Activated CD4-positive, alpha-beta T cell treated with anti-CD3 and anti-CD28 coated beads, Interleukin-2, amount 10 ng/mL, durations not matched to agents 7 days and 5 days (primary cell): ENCODE measurements at places on chromosomes 7 and 10.

DNA sequence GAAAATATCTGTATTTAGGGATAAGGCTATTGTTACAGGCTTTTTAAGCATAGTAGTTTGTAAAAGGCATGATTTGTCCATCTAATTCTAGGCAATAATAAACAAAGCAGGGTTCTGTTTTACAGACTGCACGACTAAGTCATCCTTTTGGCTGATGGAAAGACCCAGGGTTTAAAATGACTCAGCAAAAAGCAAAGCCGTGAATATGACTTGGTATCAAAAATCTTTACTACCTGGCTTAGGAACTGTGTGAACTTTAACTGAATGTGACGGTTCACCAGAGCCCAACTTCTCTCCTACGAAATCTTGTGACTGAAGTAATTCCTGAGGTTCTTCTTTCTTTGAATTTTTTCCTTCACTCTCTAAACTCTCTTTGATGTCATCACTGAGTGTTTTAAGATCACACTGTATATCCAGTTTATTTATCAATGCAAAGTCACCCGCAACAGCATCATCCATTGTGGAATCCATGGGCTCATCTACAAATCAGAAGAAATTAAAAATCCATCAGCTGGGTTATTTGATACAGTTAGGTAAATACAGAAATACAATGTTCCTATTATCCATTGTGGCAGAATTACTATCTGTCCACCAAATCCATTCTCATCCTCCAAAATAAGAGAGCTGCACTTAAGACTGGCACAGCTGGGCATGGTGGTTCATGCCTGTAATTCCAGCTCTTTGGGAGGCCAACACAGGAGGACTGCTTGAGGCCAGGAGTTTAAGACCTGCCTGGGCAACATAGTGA is 17.0 kb downstream of the ATE1 start:
- DNase-seq = no peak

DNA sequence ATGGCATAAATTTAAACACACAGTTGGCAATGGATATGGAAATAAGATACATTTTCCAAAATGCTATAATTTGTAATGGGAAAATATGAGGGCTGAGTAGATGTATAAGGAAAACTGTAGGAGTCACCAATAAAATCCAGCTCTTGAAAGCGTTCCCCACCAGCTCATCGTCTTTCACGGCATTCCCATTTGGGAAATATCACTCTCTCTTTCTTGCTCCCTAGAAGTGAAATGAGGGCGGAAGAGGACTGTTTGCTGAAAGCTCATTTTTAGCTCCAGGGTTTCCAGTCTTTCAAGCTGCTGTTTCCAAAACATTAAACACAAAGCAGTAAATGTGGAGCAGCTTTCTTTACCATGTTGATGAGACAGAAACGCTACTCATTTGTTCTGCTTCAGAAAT is 104.6 kb upstream of the SFMBT2 start:
- no peak for DNase-seq

DNA sequence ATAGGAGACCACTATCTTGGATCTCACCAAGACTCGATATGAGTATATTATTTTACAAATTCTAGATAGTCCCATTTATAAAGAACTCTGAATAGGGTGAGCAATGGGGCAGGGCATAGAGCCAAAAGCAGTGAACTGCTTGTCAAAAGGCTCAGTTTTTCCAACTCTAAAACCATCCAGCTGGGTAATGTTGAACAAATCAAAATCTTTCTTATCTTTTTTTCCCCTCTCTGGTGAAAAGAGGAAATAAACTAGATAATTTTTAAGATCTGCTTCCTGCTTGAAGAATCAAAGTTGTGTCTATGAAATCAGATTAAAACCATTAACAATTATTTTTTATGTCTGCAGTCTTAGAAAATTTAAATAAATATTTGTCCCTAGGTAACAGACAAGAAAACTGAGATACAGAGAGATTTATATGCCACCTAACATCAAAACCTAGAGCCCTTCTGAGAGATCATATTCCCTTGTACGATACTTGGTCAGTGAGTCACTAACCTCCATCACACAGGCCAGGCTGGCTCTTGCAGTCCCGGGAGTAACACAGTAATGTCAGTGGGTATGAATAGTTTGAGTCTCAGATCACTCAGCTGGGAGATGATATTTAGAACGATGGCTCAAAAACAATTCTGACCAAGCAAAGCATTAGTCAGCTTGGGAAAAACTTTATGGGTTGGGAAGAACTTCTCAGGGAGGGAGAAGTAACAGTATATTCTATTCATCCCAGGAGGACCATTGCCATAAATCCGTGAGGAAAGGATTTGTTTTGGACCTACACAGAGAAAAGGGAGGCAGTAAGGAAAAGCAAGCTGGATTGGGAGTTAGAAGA is 178.8 kb downstream of the REEP3 start:
- DNase-seq = no peak

DNA sequence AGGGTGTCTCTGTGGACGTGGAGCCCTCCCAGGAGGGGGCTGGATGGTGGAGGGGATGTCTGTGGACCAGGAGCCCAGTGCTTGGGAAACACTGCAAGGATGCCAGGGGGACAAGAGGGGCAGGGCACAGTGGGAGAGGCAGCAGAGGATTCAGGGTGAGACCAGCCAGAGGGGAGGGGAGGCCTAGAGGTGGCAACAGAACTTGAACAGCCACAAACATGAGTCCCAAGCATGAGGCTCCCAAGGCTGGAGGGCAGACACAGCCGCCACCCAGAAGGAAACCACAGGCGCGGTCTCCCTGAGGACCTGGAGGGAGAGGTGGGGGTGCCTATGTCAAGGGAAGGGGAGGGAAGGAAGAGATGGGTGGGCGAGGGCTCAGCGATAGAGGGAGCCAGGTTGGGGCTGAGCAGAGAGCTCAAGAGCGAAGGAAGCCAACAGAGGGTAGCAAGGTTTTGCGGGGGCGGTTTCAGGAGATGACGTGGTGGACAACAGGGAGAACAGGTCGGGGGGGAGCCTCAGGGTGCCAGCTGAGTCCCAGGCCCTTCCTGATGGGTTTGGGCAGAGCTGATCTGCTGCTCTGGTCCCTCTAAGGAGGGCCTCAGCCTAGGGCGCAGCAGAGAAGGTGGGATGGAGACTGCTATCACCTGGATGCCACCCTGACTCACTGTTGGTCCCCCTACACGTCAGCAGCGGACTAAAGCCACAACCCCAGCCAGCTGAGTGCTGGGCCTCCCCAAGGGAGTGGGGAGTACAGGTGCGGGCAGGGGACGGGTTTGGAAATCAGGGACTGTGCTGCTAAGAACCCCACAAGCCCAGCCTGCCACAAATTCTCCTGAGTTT is 6.7 kb upstream of the PILRA start:
- no peak for DNase-seq

- no peak for DNase-seq
These were observed 94.0 kb downstream of the PRKG1 start for GRCh38 chr10:51168086-51168815.

DNA sequence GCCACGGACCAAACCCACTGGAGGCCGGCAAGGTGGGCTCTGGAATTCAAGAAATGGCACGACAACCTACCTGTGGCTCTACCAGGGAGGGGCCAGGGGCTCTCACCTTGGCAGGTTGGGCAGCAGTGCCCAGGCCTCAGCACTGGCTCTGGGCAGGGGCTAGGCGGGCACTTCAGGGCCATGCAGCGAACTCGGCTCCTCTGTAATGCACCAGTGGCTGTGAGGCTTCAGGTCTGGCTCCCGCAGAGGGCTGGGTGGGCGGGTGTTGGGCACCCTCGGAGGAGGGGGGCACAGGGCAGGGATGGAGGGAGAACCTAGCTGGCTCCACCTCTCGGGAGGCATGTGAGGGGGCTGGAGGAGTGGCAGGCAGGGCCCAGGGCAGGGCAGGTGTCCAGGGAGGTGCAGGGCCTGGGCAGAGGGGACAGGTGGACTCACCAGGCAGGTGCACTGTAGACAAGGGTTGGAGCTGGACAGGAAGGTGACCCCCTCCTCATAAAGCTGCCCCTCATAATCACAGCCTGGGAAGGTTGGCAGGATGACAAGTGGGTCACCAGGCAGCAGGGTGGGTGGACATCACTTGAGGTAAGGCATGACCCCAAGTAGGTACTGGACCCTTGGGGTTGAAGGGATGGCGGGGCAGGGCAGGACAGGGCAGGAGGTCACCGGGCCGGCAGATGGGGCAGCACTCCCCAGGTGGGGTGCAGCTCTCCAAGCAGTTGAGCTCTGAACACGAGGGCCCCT is 6.7 kb downstream of the KCP start:
- no peak for DNase-seq

GRCh38 chr10:84846658-84847316 is 518.4 kb downstream of the CCSER2 start:
- DNase-seq = no peak

DNA sequence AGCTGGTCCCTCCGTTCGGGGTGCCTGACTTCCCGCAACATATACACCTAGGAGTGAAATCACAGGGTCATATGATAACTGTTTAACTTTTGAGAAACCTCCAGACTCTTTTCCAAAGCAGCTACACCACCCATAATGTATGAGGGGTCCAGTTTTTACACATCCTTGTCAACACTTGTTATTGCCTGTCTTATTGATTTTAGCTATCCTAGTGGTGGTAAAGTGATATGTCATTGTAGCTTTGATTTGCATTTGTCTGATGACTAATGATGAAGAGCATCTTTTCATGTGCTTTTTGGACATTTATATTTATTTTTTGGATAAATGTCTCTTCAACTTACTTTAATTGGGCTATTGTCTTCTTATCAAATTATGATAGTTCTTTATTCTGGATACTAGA is 29.0 kb downstream of the SND1 start:
- DNase-seq = no peak

DNA sequence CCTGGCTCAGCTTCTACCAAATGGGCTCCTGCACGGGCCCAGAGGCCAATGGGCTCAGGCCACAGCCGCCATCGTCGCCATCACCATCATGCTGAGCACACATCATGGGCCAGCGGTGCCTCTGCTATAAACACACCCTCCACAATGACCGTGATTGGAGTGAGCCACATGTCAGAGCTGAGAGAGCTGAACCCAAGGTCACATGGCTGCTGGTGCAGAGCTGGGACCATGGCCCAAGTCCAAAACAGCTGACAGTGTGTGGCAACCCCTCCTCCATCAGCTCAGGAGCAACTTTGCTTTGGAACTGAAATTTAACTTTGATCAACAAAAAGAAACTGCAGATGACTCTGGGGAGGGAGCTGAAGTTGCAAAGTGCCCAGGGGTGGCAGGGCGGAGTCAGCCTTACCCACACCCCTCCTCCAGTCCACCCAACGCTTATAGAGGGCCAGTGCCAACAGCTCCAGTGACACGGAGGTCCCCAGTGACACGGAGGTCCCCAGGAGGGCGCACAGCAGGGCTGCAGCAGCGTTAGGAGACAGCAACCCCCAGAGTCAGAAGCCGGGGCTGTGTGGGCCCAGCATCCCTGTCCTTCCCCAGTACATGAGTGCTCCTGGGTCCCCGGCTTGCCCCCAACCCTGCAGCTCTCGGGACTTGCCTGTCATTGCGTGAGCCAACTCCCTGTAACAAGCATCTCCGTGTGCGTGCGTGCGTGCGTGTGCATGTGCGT is 249.6 kb downstream of the ELFN1 start:
- no peak for DNase-seq

- DNase-seq = no peak
These were observed 197.9 kb downstream of the HDAC9 start for GRCh38 chr7:18693406-18693805.

- DNase-seq = no peak
These were observed 496.7 kb downstream of the TYW1 start for GRCh38 chr7:67493366-67493765.

GRCh38 chr7:17940951-17941431 is 697 bp upstream of the SNX13 start:
- no peak for DNase-seq

DNA sequence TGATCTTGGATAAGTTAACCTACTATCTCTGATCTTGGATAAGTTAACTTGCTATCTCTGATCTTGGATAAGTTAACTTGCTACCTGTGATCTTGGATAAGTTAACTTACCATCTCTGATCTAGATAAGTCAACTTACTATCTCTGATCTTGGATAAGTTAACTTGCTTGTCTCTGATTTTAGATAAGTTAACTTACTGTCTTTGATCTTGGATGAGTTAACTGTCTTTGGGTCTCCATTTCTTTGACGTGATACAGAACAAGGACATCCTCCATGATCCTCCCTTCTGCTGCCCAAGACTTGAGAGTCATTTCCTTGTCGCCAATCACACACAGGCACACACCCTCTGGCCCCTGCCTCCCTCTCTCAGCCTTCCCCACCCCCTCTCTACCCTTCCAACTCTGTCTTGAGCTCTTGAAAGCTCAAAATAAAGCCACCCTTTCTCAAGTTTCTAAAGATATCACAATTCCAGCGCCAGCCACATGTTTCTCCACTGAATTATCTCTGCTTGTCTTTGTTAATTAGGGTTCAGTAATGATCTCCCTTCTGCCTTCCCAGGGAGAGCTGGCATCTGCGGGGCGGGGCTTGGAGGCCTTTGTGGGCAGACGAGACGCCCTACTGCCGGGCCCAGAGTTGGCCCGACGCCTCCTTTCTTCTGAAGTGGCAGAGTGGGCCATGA is 85.1 kb upstream of the GTF2I start:
- no peak for DNase-seq

DNA sequence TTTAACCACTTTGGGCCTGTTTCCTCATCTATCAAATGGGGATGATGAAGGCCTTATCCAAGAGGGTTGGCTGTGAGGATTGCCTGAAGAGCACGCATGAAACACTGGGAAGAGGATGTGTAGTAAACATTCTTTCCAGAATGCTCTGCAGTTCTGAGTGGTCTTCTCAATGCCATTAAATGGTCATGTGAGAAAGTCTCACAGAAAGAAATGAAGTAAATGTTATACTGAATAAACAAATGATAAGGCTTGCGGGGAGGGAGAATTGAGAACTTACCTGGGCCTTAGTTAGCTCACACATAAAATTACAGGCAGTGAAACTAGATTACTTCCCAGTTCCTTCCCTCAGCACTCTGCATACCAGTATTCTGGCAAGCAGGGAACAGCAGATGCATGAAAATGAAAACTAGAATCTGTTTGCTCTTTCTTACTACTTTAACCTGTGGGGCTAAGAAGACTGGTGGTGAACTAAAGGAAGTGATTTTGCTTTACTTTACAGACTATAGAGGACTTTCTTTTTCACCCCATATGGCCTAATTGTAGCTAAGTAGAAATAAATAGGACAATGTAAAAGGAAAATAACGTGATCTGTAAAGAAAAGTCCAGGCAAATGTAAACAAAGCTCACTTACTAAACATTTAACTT is 135.3 kb upstream of the CCDC6 start:
- no peak for DNase-seq

DNA sequence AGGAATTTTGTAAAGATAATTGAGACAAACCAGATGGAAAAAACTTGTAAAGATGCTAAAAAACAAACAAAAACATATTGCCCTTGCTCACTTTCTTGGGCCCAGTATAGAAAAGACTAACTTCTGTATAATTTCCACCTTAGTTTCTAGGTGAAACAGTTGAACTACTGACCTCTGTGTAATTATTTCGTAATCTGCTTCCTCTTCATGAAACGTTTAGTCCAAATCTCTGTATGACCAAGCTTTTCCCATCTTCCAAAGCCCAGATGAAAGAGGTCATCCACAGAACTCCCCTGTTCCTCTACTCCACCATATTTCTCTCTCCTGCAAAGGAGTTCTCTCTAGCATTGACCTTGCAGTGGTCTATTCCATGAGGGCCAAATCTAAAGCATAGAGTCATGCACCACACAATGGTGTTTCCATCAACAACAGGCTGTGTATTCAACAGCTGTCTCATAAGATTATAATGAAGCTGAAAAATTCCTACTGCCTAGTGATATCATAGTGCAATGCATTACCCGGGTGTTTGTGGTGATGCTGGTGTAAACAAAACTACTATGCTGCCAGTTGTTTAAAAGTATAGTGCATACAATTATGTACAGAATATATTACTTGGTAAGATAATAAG is 647.6 kb downstream of the TNS3 start:
- no peak for DNase-seq

GRCh38 chr10:95739056-95739455 is 16.9 kb upstream of the ENTPD1 start:
- no peak for DNase-seq
